Osteoblast (primary cell): ENCODE measurements at places on chromosomes 1 and 21.

DNA sequence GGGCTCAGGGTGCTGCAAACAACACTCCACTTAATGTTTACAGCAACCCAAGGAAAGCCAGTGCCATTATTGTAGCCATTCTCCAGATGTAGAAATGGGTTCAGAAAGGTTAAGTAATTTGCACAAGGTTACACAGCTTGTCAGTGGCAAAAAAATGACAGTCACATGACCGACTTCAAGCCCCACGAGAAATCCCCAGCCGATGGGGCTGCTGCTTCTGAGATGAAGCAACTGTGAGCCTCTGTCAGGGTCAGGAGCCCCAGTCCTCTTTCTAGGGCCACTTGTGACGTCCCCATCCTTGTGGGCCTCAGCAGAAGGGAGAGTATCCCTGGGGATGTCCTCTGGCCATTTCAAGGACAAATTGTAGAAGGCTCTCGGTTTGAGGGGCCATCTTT lies 54.8 kb downstream of the EDN2 start:
- no peak for DNase-seq

GRCh38 chr1:192436441-192437078 lies 119.8 kb downstream of the RGS21 start:
- no peak for DNase-seq

- DNase-seq: no peak
Observed at GRCh38 chr1:117087686-117088085, 27.6 kb downstream of the TTF2 start.

- no peak for DNase-seq
Observed at GRCh38 chr21:39538453-39539042, 74.2 kb upstream of the B3GALT5 start.

- DNase-seq: peak; percentile 80
Observed at GRCh38 chr1:116448785-116449385, 75.8 kb downstream of the ATP1A1 start.

DNA sequence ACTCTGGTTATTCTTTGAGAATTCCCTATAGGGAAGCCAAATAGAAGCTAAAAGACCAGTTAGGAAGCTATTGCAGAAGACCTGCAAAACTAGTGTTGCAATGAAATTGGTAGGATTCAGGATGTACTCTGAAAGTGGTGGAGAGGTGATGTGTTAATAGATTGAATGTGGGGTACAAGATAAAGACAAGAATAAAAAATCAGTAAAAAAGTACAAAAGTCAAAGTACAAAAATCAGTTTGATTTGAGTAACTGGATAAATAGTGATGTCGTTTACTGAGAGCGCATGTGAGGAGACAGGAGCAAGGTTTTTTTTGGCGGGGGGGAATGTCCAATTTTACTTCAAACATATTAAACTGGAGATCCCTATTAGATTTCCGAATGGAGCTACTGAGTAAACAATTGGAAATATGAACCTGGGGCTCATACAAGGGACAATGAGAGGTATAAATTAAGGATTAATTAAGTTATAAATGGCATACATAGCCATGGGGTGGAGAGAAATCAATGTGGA lies 2.5 kb upstream of the DCAF8 start:
- no peak for DNase-seq

DNA sequence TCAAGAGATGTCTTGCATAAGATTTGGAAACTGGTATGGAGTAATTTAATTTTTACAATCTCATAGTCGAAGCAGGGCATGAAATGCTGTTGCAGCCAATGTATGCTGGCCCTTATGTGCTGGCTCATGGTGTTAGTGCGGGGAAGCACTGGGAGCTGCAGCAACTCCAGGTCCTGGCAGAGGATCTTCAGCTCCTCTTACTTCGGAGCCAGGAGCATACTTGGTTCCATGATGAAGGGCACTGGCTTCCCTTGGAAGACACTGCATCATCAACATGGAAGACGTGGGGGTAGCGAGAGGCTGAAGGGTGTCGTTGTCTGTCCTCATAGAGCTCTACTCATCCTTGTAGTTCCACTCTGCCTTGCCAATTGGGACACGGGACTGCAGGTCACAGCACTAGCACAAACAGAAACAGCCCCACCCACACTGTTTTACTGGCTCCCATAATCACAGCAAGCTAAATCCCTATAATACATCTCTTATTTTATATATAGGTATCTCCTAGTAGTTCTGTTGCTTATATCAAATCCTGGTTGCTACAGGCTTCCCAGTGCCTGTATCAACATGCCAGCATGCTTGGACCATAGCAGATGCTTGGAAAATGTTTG lies 22.4 kb downstream of the PLA2G2D start:
- DNase-seq: no peak

- no peak for DNase-seq
Observed at GRCh38 chr1:39795651-39796050, 7.0 kb upstream of the BMP8B start.

- DNase-seq: no peak
Observed at GRCh38 chr1:87712261-87713010, 383.8 kb downstream of the LMO4 start.

DNA sequence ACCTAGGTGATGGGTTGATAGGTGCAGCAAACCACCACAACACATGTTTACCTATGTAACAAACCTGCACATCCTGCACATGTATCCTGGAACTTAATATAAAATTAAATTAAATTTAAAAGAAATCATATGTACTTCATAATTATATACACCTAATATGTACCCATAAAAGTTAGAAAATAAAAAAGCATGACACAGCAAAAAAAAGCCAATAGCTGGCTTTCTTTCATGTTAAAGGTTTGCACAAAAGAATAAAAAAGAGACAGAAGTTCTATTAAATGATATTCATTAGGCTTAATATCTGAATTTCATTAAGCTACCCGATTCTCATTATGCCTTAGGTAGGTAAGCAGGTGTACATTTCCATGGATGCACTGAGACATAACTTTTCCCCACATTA lies 5.2 kb upstream of the PRMT6 start:
- DNase-seq: no peak

GRCh38 chr1:114009393-114009792 lies 30.1 kb downstream of the OLFML3 start:
- no peak for DNase-seq

- peak; percentile 88 for DNase-seq
Observed at GRCh38 chr1:81801651-81802456, 1.1 kb downstream of the ADGRL2 start.

DNA sequence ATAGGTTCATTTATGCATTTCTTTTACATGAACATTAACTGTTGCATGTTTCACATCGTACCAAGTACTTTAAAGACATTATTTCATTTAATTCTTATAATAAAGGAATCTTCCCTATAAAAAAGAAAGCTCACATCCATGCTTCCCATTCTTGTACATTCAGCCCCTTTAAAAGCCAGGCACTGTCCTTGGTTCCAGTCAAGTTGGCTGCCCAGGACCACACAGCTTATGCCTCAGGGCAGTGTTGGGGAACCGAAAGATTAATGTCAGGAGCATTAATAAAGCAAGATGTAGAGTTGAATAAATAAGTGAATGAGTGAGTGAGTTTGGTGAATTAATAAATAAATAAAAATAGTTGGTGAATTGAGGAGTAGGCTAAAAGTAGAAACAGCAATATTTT lies 409.4 kb upstream of the DAB1 start:
- no peak for DNase-seq

DNA sequence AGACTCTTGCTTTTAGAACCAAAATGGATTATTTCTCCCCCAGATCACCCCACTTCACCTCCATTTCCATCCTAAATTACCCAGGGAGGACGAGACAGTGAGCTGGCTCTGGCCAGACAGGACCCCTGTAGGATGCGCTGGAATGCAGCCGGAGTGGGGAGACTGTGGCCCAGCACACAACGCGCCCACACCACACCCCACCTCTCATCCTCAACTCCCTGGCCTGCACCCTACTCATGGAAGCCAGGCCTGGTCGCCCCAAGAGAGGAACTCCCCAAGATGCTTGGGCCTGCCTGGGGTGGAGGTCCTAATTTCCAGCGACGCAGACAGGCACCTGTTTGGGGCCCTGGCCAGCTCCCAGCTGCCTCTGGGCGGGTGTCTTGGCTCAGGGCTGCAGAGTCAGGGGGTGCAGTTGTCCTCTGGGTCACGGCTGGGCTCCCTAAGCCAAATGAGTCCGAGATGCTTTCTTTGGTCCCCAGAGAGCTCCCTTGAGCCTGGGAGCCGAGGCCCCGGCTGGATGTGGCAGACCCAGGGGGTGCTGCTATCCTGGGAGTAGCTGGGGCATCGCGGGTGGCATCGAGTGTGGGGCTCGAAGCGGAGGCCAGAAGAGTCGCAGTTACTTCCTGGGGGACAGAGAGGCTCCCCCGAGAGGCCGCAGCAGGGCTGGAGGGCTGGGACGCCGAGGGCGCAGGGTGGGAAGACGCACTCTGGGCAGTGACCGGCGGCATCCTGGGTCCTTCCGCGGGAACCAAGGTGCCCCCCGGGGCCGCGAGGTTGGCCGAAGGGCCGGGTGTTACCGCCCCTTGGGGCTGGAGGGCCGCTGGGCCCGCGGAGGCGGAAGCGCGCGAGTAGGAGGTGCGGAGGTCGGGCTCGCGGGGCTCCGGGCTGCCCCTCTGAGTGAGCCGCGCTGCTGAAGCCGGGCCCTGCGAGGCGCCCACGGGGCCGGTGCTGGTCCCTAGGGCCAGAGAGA lies 10.4 kb downstream of the CLEC20A start:
- DNase-seq: peak; percentile 91

- no peak for DNase-seq
Observed at GRCh38 chr1:75640137-75640536, 29.2 kb upstream of the SLC44A5 start.

DNA sequence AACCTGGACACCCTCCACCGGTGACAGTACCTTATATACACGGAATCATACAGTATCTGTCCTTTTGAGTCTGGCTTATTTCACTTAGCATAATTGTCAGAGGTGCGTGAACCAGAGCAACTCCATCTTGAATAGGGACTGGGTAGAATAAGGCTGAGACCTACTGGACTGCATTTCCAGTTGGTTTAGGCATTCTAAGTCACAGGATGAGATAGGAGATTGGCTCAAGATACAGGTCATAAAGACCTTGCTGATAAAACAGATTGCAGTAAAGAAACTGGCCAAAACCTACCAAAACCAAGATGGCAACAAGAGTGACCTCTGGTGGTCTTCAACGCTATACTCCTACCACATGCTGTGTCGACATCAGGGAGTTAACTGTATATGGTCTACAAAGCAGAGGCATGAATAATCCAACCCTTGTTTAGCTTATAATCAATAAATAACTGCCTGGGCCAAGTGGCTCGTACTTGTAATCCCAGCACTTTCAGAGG lies 1.4 kb upstream of the FDPS start:
- DNase-seq: no peak

DNA sequence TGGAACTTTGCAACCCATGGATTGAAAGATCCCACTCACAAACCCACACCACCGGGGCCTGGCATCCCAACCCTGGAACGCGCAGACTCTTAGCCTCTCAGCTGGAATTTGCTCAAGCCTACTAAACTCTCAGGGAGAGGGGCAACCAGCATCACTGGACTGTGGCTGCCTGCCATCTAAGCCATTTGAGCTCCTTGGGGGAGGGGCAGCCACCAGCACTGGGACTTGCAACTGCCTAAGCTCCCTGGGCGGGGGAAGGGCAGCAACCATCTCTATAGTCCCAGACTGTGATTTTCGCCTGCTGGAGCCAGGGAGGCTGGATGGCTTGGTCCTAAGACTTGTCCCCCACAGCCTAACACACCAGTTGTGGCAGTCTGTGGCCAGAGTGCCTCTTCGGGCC lies 122.3 kb downstream of the SNX7 start:
- no peak for DNase-seq

DNA sequence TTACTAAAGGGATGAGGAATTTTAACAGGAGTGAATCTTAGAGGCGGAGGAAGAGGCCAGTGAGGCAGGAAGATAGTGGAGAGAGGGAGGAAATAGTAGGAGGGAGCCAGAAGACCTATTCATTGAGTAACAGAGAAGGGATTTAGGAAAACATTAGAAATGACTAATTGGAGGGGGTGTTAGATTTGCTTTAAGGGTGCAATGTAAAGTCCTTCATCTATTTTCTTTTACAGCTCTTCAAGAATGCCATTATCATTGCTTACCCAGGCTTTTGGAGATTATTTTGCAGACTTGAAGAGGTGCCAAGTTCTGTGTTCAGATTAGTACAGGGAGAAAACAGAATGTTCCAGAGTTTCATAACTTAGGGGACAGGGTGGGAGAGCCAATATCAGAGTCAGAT lies 33.8 kb downstream of the OR10J1 start:
- DNase-seq: peak; percentile 72

DNA sequence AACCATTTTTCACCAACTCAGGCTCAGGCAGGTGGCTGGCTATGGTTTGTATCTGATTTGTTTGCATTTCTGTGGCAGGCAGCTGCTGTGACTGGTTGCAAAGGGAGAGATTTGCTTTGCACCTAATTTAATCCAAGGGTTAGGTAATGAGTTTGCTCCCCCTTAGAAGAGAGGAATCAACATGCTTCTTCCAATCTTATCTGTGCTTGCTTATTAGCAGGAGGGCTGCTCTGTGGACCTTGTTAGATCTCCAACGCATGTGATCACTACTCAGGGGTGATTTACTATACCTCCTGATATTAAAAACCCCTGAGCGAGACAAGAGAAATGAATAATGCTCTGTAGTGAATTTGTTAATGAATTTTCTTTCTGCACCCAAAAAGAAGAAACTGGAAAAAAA lies 20.5 kb downstream of the OLFML3 start:
- no peak for DNase-seq

DNA sequence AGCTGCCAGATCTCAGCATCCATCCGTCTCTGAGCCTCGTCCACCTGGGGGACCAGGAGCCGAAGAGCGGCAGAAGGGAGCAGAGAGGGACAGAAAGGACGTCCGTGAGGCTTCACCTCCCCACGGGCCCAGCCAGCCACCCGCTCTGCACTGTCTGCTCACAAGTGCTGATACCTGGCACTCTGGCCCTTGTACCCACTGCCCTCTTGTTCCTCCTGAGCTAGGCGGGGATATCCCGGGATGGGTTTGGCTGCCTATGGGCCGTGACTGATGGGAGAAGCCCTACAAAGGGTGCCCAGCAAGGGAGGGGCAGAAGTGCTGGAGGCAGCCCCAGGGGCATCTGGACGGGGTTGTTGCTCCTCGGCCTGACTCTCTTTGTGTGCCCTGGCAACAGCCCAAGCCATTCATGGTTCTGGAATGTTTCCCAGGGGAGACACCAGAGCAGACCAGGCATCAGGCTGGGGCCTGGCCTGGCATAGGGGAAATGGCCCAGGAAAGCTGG lies 57.6 kb downstream of the LDLRAD2 start:
- DNase-seq: peak; percentile 100

- peak; percentile 34 for DNase-seq
Observed at GRCh38 chr1:55311057-55311641, 96.0 kb upstream of the USP24 start.

- DNase-seq: no peak
Observed at GRCh38 chr1:230393722-230394121, 32.4 kb downstream of the PGBD5 start.

DNA sequence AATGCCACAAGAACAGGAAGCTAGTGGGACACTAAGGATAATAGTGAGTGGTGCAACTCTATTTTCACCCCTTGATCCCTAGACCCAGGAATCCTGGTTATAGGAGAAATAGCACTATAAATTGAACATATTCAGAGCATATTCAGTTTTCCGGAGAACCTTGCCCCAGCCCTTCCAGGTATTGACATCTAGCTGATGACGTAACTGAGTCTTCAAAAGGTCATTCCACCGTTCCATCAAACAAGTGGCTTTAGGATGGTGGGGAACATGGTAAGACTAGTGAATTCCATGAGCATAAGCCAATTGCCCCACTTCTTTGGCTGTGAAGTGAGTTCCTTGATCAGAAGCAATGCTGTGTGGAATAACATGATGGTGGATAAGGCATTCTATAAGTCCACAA lies 2.9 kb downstream of the MROH9 start:
- no peak for DNase-seq
